Breast epithelium (tissue), 4 donors: ENCODE measurements at places on chromosomes 2 and 18. TPM values are rescaled to one million over a fixed set of nuclear protein-coding genes. Genes with fewer than 3 reads are reported as not detected.
A peak's percentile ranks its signal among the peaks of the same experiment; 100 is the strongest.

- no peaks in the 10 kb centered on the region for H3K27me3 ChIP-seq
- H3K36me3 ChIP-seq: no peaks in the 10 kb centered on the region
- peak; percentile 65 for DNase-seq
- peak overlapping the region; percentile 70 for H3K4me3 ChIP-seq
- no peaks in the 10 kb centered on the region for H3K4me1 ChIP-seq
Measured at GRCh38 chr2:128232965-128233789, 85.5 kb downstream of the HS6ST1 start.

DNA sequence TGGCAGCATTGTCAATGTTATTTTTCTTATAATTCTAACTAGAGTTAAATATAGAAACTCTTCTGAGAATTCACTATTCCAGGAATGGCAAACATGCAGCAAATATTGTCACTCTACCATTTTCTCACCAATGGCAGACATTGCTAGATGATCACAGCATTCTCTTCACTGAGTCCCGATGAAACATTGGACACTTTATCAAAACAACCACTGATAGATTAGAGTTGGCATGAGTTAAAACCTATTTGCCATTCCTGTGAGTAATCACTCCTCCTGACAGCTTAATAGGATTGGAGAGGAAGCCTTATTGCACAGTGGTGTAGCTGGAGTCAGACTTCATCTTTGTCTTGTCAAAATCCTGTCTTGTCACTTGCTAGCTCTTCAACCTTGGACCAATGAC lies 163.9 kb upstream of the THUMPD2 start:
- no peak overlapping the region for H3K4me3 ChIP-seq
- H3K27me3 ChIP-seq: no peaks in the 10 kb centered on the region
- H3K4me1 ChIP-seq: no peaks in the 10 kb centered on the region
- H3K36me3 ChIP-seq: no peaks in the 10 kb centered on the region

GRCh38 chr18:55897091-55897689 lies 309.2 kb upstream of the TCF4 start:
- H3K27me3 ChIP-seq: no peaks in the 10 kb centered on the region
- H3K4me3 ChIP-seq: no peak overlapping the region
- no peaks in the 10 kb centered on the region for H3K4me1 ChIP-seq
- H3K36me3 ChIP-seq: no peaks in the 10 kb centered on the region

DNA sequence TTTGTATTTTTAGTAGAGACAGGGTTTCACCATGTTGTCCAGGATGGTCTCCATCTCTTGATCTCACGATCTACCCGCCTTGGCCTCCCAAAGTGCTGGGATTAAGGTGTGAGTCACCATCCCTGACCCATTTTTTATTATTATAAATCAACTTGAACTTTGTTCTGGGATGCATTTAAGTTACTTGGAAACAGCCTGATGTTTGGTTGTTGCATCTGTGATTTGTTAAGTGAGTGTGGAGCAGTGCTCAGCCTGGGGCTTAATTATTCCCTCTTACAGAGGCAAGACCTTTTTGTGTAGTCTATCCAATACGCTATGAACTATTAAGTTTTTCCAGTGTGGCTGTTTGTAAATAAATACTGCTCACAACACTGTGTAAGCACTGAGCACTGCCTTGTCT lies 32.6 kb downstream of the MTA3 start:
- no peaks in the 10 kb centered on the region for H3K4me1 ChIP-seq
- H3K27me3 ChIP-seq: no peaks in the 10 kb centered on the region
- no peaks in the 10 kb centered on the region for H3K36me3 ChIP-seq

DNA sequence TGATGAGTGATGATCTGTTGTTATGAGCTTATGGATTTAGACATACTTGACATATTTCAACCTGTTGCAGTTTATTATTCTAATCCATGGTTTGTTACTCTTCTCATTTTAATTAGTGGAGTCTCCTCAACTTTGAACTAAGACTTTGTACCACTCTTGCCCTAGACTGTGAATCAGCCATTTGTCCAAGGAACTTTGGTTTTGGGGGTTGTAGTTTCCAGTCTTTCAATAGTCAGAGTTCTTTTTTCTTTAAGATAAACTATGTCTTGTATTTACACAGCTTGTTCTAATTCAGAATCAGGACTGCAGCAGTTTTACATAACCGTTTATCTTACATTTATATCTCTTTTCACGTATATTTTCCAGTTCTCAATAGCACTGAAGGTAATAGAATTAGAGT lies 133.6 kb downstream of the GULP1 start:
- DNase-seq: no peak

GRCh38 chr2:227363756-227364155 lies 15.3 kb downstream of the TM4SF20 start:
- no peaks in the 10 kb centered on the region for H3K27me3 ChIP-seq
- no peak overlapping the region for H3K4me3 ChIP-seq
- no peaks in the 10 kb centered on the region for H3K36me3 ChIP-seq
- no peak for DNase-seq

DNA sequence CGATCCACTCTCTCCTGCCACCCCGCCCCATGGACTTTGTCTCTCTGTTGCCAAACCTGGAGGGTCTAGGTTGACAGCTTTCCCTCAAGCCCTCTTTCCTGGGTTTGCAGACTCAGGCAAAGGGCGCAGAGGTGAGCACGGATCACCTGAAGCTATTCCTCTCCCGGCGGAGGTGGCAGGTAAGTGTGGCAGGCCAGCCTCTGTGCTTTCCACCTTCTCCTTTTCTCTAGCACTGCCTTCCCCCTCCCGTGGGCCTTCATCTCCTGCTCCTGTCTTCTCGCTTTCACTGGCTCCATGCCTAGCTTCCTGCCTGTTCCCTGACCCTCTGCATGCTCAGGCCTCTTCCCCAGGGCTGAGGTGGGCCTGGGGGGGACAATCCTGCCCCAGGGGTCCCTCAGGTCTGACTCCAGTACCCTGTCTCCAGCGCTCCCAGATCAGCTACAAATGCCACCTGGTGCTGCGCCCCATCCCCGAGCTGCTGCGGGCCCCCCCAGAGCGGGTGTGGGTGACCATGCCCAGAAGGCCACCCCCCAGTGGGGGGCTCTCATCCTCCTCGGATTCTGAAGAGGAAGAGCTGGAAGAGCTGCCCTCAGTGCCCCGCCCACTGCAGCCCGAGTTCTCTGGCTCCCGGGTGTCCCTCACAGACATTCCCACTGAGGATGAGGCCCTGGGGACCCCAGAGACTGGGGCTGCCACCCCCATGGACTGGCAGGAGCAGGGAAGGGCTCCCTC lies 15.9 kb upstream of the GMPPA start:
- H3K36me3 ChIP-seq: no peaks in the 10 kb centered on the region
- DNase-seq: no peak
- no peak overlapping the region for H3K4me3 ChIP-seq
- peaks cover 9% of the 10 kb centered on the region for H3K27me3 ChIP-seq
- no peaks in the 10 kb centered on the region for H3K4me1 ChIP-seq

DNA sequence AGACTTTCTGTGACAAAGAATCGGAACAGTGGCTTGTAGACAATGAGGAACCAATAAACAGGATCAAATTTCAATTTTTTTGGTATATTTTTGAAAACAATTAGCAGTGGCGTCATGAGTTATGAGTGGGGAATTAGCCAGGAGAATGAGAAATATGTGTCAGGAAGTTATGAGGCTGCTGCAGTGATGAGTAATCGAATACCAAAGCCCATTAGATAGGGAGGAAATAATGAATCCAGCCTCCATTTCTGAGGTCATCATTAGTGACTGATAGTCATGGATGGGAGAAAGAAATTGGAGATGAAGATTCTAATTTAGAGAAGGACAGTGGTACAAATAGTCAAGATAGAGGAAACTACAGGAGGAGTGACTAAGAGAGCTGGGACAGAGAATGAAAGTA lies 673.1 kb upstream of the VRK2 start:
- no peak overlapping the region for H3K4me3 ChIP-seq
- DNase-seq: no peak
- H3K36me3 ChIP-seq: no peaks in the 10 kb centered on the region
- no peaks in the 10 kb centered on the region for H3K27me3 ChIP-seq
- H3K4me1 ChIP-seq: no peaks in the 10 kb centered on the region

GRCh38 chr2:204272089-204272488 lies 273.2 kb upstream of the PARD3B start:
- no peaks in the 10 kb centered on the region for H3K4me1 ChIP-seq
- no peak for DNase-seq
- no peaks in the 10 kb centered on the region for H3K27me3 ChIP-seq

GRCh38 chr2:120421126-120421829 lies 75.3 kb downstream of the INHBB start:
- H3K27ac ChIP-seq: no peak overlapping the region
- no peaks in the 10 kb centered on the region for H3K36me3 ChIP-seq
- no peaks in the 10 kb centered on the region for H3K4me1 ChIP-seq
- no peaks in the 10 kb centered on the region for H3K27me3 ChIP-seq

GRCh38 chr2:67065046-67065445 lies 332.1 kb upstream of the ETAA1 start:
- H3K4me3 ChIP-seq: no peak overlapping the region
- no peak for DNase-seq
- H3K36me3 ChIP-seq: no peaks in the 10 kb centered on the region

- H3K27me3 ChIP-seq: no peaks in the 10 kb centered on the region
- H3K36me3 ChIP-seq: no peaks in the 10 kb centered on the region
- no peak overlapping the region for H3K27ac ChIP-seq
- no peak for DNase-seq
Measured at GRCh38 chr18:34730774-34731173, 20.7 kb downstream of the DTNA start.

DNA sequence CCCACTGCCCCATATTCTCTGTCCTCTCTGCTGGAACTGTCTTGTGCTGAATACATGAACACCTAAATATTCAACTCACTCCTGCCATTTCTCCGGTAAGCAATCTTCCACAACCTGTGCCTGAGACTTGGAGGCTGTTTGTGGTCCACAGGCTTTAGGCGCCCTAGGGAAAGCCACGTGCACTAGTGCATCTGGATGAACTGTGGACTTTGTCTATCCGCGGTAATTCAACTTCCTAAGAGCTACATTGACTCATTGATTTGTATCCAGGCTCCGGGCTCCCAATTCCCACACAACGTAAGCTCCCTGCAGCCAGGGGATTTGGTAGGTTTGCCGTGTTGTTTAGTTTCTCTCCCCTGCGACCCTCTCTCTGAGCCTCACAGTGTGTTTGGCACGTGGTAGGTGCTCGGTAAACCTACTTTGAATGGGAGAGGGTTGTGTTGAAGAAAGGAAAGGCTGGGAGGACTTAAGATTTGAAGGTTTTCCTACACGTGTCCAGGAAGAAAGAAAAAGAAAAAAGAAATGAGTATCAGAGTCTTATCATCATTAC lies 718.2 kb downstream of the DPP10 start:
- H3K36me3 ChIP-seq: no peaks in the 10 kb centered on the region
- H3K4me3 ChIP-seq: peak overlapping the region; percentile 45
- no peak overlapping the region for H3K27ac ChIP-seq
- no peaks in the 10 kb centered on the region for H3K27me3 ChIP-seq

DNA sequence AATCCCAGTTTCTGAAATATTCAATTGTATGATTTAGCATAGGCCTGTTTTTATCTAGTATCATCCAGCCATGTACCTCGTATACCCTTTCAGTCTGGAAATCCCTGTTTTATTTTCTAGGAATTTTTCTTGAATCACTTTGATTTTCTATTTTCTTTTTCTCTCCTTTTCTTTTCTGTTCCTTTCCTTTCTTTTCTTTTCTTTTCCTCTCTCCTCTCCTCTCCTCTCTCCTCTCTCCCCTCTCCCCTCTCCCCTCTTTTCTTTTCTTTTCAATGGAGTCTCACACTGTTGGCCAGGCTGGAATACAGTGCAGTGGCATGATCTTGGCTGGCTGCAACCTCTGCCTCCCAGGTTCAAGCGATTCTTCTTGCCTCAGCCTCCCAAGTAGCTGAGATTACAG lies 63.5 kb downstream of the SMCHD1 start:
- no peak overlapping the region for H3K4me3 ChIP-seq
- no peak overlapping the region for H3K27ac ChIP-seq
- no peak for DNase-seq

Gene RGPD6
- total RNA-seq: 45.9 TPM

Gene CD226
- 1.8 TPM for total RNA-seq

Gene FARSB
- total RNA-seq: 19.0 TPM

Gene ICA1L
- 9.5 TPM for total RNA-seq

Gene MERTK
- 36.3 TPM for total RNA-seq

Gene ERBB4
- 1.6 TPM for total RNA-seq

Gene SPHKAP
- total RNA-seq: not detected

Gene BMP10
- not detected for total RNA-seq

Gene LYG1
- 4.3 TPM for total RNA-seq

Gene LONRF2
- total RNA-seq: 5.1 TPM

Gene CHRNG
- total RNA-seq: not detected

Gene GALNT5
- 1.6 TPM for total RNA-seq

Gene CXCR4
- total RNA-seq: 80.3 TPM
